ENCODE measurements at places on chromosomes 2 and 18. TPM values are rescaled to one million over a fixed set of nuclear protein-coding genes. Genes with fewer than 3 reads are reported as not detected.

The TNS1 gene
- 17.6 TPM for total RNA-seq

The NPPC gene
- total RNA-seq: not detected

The TMEM247 gene
- total RNA-seq: not detected

The AQP12B gene
- total RNA-seq: not detected

The SNORC gene
- 4.1 TPM for total RNA-seq

The ANKRD62 gene
- not detected for total RNA-seq

- no peak for DNase-seq
Measured at GRCh38 chr2:36338827-36339145, 16.8 kb upstream of the CRIM1 start.

GRCh38 chr2:102778260-102778659, 16.4 kb downstream of the TMEM182 start:
- no peak for DNase-seq

- DNase-seq: no peak
Measured at GRCh38 chr2:150695451-150696135, 208.1 kb upstream of the RND3 start.

GRCh38 chr2:85915606-85916303, 27.0 kb upstream of the ST3GAL5 start:
- peak; percentile 59 for DNase-seq

DNA sequence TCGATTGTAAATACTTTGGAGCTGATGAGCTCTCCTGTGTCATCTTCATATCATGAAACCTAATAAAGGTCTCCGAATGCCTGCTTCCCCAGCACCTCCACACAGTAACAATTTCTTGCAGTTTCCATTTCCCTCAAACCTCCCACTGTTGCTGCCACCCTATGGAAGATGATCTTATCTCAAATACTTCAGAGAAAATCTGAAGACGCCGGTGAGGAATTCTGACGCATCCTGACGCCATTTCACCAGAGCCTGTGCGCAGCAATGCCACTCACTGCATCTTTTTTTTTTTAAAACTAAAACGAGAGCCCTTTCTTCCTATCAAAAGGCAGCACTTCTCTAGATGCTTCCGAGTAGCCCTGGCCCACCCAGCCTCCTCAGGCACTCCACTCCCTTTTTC, 31.9 kb upstream of the GNAL start:
- DNase-seq: no peak

- no peak for DNase-seq
Measured at GRCh38 chr18:62996566-62996965, 281.2 kb downstream of the PHLPP1 start.

DNA sequence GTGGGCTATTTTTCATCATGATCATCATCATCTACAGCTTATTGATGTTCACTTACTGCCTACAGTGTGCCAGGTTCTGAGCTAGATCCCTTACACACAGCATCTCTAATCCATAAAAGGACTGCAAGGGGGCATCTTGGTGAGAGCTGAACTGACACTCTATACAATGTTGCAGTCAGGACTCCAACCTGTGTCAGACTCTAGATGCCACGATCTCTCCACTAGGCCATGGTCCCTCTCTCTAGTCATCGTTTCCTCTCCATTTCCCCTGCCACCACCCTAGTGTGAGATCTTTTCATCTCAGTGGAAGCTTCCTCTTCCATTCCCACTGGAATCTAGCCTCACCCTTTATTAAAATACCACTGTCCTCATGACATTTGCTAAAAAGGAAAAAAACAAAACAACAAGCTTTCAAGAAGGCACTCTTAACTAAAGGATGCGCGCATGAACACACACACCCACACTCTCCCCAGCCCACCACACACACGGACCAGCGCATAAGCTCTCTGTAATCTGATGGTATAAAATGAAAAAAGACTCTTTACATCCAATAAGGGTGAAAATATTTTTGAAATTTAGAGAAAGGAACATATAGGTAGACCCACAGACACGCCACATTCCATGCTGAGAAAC, 93.4 kb upstream of the THOC1 start:
- DNase-seq: no peak

DNA sequence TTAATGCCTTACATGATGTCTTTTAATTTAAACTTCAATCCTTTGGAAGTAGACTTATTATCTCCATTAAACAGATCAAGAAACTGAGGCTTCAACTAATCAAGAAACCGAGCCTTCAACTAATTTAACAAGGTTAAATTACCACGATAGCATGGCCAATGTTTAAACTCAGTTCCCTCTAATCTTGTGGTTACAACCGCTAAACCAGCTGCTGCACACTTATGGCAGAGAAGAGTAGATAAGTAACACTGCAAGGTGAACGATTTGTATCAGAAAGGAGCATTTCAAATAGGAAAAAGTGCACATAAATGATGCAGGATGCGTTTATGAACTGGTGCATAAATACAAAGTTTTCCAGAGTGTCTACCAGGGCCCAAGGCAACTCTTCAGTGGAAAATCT, 144.6 kb upstream of the CAVIN2 start:
- no peak for DNase-seq

DNA sequence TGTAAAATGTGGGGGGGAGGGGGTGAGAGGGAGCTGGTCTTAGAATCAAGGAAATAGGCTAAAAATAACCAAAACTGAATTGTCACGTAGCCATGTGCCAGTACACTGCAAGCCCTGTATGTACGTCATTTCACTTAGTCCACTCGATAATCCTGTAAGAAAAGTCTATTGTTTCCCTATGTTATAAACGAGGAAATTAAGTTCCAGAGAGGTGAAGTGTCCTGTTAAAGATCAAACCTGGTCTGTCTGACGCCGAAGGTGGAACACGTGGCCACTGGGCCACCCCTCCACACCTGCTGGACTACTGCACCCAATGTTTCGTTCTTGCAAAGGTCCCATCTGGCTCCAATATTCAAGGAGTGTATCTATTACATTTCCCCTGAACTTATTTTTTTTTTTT, 29.6 kb downstream of the TFCP2L1 start:
- no peak for DNase-seq

DNA sequence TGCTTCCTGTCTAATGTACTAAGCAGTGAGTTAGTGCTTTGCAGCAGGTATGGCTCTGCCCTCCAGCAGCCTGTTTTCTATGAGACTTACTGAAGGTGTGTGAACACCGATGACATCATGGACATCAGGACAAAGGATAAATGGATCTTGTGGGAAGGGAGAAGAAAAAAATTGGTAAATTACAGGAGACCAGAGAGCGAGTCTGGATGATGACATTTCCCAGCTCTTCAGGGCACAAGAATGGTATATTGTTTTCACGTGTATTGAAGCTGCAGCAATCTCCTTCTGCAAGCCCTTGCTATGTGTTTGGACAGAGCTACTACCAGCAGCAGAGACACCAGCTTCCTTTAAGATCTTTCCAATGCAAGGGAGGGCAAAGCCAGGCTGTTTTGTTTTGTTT, 47.2 kb downstream of the DCC start:
- DNase-seq: no peak

GRCh38 chr2:239108459-239108858, 260.6 kb downstream of the TWIST2 start:
- no peak for DNase-seq

DNA sequence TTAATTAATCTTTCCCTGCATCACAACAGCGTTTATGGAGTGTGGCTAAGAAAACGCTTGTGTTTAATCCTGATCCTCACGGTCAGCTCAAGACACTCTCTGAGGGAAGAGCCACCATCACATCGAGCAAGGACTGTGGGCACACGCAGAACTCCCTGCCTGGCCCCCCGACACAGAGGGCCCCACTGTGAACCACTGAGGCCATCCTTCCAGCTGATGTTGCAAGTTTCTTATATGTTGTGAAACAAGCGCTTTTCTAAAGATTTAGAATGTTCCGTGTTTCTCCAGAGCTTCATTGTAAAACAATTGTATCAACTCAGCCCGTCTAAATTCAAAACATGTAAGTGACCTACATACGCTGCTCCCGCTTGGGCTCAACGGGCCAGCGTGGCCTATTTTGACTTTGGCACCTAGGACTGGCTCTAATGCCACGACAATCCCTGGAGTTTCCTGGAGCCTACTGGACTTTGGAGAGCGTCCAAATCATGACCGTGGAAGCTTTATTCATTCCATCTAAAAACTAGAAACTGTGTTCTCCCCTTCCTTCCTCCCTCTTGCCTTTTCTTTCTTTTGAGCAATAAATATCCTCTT, 34.9 kb downstream of the SERPINE2 start:
- no peak for DNase-seq

- DNase-seq: peak; percentile 73
Measured at GRCh38 chr18:36297417-36298125, at the start of gene FHOD3. Gene FHOD3, plus strand, starts transcription at chr18:36297713. Its CDS starts 123 bp downstream, at chr18:36297836.

All from MG63 (cell line).